ENCODE measurements at places on chromosomes 2 and 18.

GRCh38 chr2:126653109-126653508 lies 2.8 kb upstream of the GYPC start:
- DNase-seq, result no peak

DNA sequence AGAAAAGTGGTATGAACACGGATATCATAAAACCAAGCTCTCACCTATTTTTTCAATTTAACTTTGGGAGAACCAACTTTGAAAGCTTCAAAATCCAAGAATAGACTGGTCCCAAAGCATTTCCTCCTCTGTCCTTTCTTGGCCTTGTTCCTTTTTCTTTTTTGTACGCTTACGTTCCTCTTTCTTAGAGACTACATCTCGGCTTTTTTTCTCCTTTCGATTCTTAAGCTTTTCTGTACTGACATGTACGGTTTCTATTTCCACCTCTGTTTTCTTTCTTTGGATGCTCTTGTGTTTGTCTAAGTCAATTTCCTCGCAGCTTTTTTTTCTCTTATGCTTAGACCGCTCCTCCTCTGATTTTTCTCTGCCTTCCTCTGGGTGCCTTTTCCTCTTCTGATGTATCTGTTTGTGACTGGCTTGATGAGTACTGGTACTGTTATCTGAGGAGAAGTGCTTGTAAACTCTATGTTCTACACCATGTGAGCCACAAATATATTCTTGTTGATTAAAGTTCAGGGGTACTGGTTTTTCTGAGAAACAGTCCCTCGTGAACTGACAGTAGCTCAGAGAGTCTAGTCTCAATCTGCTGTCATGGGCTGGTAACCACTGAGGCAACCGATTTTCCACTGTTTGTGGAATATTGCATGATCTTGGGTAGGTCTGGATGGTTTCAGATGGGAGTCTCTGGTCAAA lies 11.5 kb upstream of the RNU2-63P start:
- no peak for DNase-seq

- DNase-seq, result no peak
Measured at GRCh38 chr2:136932700-136933099, 167.4 kb downstream of the THSD7B start.

DNA sequence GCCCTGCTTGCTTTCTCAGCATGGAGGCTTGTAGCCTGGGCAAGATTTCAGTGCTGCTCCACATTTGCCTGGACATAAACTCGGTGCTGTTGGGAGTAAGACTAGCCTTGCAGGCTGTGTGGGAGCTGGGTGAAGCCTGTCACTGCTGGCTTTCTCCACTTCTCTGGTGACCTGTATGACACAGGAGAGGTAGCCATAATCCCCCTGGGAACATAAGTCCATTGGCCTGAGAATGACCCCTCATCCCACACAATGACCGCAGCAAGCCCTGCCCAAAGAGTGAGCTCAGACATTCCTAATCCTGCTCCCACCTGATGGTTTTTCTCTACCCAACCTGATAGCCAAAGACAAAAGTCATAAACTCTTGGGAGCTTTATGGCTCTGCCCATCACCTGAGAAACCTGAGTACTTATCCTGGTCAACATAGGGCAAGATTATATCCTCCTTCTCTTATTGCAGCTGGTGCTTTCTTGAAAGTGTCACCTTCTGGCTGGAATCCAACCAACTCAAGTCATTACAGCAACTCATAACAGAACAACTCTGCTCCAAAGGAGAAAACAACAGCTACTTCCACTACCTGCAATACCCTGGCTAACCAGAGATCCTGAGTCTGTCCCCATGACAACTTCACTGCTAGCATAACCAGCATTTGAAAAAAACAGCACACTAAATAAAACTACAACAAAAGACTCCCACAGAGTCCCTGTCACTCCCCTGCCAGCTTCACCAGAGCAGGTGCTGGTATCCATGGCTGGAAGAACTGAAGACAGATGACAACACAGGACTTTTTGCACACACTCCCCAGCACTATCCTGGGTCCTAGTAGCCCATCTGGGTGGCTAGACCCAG lies 834.4 kb upstream of the DDX18 start:
- no peak for DNase-seq

- DNase-seq, result no peak
Measured at GRCh38 chr2:557635-558301, 119.4 kb downstream of the TMEM18 start.

- DNase-seq, result no peak
Measured at GRCh38 chr2:237597196-237598145, 6.9 kb upstream of the RAB17 start.

DNA sequence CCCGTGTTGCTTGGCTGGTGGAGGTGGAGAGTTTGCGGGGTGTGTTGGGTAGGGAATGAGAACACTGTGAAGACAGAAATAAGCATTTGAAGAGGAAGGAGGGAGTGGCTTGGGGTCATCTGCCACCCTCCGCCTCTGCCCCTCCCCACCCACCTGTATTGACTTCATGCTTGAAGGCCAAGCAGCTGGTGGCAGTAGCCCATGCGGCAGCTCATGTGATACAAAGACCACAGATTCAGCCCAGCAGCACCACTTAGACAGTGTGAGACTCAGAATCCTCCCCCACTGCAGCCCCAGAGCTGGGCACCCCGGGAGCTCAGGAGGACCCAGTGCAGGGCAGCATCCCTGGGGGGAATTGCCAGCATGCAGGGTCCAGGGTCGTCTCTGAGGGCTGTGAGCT lies 15.4 kb downstream of the NPPC start:
- DNase-seq, result no peak

DNA sequence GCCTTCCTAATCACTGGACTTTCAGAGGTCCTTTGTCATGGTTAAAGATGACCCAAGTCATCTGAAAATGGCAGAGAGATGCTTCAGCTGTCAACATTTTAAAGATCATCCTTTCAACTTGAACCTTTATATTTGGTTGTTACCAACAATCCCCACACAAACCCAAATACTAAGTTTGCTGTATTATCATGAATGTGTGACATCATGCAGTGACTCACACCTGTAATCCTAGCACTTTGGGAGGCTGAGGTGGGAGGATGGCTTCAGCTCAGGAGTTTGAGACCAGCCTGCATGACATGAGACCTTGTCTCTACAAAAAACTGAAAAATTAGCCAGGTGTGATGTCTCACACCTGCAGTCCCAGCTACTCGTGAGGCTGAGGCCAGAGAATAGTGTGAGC lies 55.2 kb upstream of the NRP2 start:
- no peak for DNase-seq

GRCh38 chr18:58348517-58348916 lies 280.4 kb downstream of the ALPK2 start:
- DNase-seq, result no peak

DNA sequence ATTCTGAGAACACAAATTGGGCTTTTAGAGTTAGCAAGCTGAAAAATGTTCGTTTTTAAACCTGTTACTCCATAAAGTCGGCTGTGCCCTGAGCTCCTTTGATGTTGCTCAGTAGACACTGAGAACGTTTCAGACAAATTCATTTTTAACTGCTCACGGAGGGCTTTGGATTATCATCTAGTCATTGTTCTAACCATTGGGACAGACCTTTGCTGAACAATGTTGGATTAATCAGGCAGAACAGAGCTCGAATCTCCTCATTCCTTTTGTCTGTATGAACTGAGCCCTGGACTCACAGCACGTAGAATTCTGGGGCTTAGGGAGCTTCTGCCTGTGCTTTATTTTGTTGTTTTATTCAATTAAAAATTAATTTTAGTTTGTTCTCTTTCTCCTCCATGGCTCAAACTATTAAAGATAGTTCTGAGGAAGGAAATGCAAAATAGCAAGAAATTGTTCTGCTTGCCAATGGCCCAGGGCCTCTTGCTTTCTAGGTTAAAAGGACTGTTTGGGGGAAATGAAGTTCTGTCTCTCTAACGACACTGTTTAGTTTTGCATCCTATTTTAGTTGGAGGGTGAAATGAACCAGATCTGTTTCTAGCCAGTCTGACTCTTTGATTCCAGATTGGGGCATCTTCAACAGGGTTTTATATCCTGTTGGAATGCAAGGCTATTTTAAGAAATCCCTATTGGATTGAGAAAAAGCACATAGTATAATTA lies 114.7 kb upstream of the CXCR4 start:
- DNase-seq, result no peak

DNA sequence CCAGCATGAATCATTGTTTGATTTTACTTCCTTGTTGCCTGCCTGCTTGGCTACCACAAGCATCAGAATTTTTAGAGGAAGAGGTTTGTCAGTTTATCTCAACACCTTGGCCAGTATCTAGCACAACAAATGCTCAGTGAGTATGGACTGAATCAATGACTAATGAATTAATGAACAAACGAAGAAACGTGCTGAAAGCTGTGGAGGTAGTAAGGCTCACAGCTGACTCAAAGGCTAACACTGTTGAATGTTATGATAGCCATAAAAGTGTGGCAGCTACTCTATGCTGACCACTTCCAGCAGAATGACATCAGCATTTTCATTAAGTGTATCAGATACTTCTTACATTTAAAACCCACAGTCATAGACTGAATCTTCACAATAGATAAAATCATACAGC lies 543.4 kb downstream of the IRS1 start:
- DNase-seq, result no peak

DNA sequence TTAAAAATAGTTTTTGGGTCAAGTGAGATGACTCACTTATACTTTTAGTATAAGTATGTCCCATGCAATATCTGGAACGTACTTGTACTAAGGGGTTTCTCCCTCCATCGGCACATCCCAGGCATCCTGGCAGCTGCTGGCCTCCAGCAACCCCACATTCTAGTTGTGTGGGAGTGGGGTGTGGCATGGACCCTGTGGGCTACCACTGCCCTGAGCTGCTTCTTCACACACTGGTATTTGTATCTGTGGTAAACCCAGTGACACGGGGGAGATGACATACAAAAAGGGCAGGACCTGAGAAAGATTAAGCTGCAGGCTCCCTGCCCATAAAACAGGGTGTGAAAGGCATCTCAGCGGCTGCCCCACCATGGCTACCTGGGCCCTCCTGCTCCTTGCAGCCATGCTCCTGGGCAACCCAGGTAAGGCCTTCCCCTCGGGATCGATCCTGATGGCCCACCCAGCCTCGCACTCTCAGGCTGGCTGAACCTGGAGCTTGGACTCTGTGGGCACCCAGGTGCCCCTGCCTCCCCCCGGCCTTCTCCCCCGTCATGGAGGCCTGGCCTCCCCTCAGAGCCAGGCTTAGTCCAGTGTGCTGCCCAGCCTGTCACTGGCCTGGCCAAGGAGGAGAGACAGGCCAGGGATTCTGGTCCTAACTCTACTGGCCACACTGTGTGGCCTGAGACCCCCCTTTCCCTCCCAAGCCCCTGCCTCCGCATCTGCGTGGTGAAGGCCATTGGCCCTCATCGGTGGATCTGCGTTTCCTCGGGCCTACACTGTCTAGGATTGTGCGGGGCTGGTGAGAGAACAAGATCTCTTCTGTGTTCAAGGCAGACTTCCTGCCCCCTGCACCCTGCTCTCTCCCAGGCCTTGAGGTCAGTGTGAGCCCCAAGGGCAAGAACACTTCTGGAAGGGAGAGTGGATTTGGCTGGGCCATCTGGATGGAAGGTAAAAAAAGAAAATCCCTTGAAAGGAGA lies at the start of gene GNLY:
Gene GNLY (plus strand): TSS at position 307 of the 974 bp plus-strand sequence. CDS start 61 bp downstream, at position 368.
- DNase-seq, result no peak

GRCh38 chr18:48390641-48391040 lies 18.5 kb downstream of the ZBTB7C start:
- DNase-seq, result no peak

DNA sequence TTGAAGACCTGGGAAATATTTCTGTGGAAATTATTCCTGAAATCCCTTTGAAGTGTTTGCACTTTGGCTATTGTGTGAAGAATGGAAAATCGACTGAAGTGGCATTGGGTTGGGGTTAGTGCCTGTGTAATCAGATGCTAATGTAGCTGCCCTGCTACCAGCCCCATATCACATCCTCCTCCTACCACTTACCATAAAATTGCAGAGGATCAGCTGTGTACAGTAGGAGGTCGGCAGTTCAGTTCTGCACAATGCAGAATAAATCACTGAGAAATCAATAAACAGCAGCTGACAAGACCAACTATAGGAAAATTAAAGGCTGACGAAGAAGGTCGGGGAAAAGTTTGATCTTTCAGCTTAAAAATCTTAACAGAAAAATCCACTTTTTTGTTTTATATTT lies 440.9 kb downstream of the PTPRM start:
- DNase-seq, result no peak

GRCh38 chr2:232431705-232432590 lies 24.0 kb upstream of the ALPI start:
- no peak for DNase-seq

DNA sequence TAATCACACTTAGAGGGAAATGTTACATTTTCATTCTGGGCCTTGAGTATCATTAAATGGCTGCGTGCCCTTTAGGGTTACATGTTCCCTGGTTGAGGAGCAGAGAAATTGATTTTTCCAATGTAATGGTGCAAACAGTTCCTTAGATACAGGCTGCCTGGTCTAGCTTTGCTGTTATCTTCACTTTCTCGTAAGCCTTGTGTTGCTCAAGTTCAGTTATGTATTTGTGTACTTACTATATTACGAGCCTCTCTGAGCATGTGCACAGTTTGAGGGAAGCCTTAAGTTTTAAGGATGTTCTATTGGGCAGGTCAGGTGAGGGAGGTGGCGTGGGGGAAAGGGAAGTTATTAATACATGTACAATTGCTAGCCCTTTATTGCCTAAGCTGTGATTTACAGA lies 23.7 kb downstream of the CEP192 start:
- no peak for DNase-seq

DNA sequence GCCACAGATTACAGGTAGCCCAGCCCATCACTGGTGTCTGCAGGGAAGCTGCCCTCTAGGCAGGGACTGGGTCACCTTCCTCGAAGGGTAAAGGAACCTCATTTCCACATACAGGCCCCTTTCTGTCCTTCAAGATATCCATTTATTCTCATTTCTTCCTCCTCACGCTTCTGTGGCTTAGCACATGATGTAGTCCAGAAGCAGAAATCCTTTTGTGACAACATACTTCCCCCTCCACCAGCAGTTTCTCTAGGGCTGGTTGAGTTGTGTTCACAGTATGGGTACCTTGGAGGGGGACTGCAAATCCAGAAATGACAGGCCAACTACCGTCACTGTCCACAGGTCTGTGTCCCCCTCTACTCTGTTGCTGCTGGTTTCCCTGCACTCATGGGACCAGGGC lies 364.9 kb downstream of the ANAPC1 start:
- no peak for DNase-seq

- DNase-seq, result no peak
Measured at GRCh38 chr2:232787806-232788205, 11.4 kb upstream of the KCNJ13 start.

DNA sequence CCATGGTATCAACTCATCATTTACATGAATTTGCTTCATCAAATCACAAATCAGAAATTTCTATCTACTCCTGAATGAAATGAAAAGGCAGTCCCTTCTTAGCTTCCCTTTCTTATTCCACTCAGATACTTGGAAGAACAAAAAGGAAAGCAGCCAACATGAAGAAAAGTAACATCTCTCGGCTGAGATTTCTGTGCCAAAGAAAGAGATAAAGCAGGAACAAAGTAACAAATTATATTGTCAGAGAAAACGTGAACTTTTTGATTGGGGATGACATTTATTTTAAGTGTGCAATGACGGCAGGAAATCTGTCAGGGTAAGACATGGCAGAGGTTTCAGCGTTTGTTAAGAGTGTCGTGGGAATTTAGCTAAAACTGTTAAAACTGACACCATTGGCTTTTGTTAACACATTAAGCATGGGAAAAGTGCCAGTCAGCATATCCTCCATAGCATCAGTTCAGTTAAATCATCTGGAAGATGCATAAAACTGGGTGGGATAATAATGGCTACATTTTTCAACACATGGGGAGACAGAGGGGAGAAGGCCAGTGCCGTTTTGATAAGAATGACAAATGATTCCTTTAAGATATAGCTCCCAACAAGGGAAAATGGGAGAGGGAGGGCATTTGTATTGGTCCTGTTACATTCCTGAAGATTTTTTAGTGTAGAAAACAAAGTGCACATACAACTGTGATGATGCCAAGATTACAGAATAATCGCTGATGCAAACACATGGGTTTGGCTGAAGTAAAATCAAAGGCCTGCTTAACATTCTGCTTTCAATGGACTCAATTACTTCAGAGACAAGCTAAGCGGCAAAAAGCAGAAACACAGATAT lies 211.6 kb downstream of the ZNF521 start:
- DNase-seq, result no peak
